ENCODE measurements at places on chromosomes 5 and 9. TPM values are rescaled to one million over a fixed set of nuclear protein-coding genes. Genes with fewer than 3 reads are reported as not detected.

The WNT8A gene
- polyA plus RNA-seq, result not detected

The NAIP gene
- 1.1 TPM for polyA plus RNA-seq

The RAD50 gene
- 39.6 TPM for polyA plus RNA-seq

The SPATA31E1 gene
- not detected for polyA plus RNA-seq

The TAF11L10 gene
- polyA plus RNA-seq, result not detected

The PTPRD gene
- polyA plus RNA-seq, result 0.36 TPM

The OGN gene
- polyA plus RNA-seq, result not detected

The NR2F1 gene
- 6.3 TPM for polyA plus RNA-seq
